ENCODE measurements at places on chromosomes 3 and 15. TPM values are rescaled to one million over a fixed set of nuclear protein-coding genes. Genes with fewer than 3 reads are reported as not detected.

The ABHD14A gene
- 13.9 TPM for total RNA-seq

DNA sequence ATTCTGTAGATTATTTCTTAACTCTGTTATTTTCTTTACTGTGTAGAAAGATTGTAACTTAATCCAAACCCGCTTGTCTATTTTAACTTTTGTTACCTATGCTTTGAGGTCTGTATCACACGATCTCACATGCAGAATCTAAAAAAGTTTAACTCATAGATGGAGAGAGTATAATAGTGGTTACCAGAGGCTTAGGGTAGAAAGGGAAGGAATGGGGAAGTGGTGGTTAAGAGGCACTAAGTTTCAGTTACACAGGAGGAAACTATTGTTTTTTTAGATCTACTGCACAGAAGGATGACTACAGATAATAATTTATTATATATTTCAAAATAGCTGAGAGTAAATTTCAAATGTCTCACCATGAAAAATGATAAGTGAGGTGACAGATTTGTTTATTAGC is 515.2 kb downstream of the RSL24D1 start:
- no peak for DNase-seq

- no peak for DNase-seq
Observed at GRCh38 chr3:190339130-190339529, 16.9 kb upstream of the CLDN1 start.

DNA sequence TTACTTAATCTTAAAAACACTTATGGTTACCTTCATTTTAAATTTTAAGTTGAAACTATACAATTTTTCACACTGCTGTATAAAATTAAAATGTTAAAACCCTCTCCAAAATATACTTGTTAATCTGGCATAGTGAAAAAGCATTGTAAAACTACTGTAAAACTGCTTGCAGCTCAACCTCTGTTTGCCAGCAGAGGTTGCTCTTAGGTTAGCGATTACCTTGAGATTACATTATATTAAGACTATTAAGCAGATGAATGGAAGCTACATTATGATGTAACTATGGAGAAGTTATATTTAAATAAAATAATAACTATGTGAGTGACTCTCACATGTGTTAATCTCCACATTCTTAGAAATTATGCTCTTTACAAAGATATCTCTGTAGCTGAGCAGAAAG is 143.6 kb upstream of the SLITRK3 start:
- DNase-seq = no peak

- no peak for DNase-seq
Observed at GRCh38 chr3:131526801-131527347, 24.1 kb upstream of the MRPL3 start.
